ENCODE measurements at places on chromosomes 1 and 21.

DNA sequence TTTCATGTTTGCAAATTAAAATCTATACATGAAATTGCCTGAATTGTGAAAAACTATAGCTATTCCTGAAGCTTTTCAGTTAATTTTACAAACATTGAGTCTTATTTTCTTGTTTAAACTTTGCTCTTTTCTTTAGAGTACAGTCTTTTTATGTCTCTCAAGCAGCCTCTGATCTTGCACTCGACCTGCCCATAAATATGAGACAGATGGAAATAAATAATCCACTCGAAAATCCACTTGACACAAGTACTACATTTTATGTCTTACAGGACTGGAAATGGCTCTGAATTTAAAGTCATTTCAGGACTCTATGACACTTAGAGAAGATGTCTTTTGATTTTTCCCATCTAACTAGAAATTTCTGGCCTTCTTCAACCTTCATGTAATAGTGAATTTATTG lies 283.8 kb downstream of the USP25 start:
- no peak for DNase-seq

- DNase-seq, result peak; percentile 44
Measured at GRCh38 chr1:63746129-63746864, 27.5 kb upstream of the ROR1 start.

GRCh38 chr1:3170561-3171453 lies 101.8 kb downstream of the PRDM16 start:
- no peak for DNase-seq

GRCh38 chr1:43463479-43463878 lies 9.7 kb upstream of the HYI start:
- DNase-seq, result no peak

DNA sequence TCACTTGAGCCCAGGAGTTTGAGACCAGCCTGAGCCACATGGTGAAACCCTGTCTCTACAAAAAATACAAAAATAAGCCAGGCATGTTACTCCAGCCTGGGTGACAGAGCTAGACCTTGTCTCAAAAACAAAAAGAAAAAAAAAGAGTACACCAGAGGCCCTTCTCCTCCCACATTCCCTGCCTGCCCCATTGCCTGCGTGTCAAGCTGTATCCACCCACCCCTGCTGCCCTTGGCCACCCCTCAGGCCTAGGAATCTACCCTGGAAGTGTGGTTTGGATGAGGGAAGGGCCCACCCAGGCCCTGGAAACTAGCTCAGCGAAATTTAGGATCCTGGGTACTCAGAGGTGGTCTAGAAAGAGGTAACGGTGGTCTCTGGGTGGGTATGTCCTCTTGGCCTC lies 25.7 kb upstream of the WASF2 start:
- DNase-seq, result no peak

DNA sequence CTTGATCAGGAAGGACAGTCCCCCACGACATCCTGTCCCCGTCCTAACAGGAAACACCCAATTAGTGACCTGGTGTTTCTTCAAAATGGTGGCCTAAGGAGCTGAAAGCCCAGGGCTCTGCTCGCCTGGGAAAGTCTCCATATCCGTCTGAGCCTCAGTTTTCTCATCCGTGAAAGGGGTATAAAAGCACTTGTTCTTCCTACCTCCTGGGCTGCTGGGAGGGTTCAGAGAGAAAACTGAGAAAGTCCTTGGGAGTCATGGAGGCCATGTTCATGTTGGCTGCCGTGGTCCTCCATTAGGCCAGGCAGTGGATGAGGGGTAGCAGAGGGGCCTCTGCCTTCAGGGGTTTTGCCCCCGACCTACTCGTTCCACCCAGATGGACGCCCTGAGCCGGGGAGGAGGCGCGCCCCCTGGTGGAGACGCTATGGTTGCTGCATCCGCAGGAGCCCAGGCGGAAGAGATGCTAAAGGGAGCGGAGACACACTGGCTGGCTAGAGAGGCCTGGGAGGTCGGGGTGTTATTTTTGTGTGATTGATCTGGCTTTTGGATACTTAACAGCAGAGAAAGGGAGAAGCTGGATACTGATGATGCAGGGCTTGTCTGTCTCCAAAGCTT lies 113.5 kb downstream of the PRDM2 start:
- no peak for DNase-seq

DNA sequence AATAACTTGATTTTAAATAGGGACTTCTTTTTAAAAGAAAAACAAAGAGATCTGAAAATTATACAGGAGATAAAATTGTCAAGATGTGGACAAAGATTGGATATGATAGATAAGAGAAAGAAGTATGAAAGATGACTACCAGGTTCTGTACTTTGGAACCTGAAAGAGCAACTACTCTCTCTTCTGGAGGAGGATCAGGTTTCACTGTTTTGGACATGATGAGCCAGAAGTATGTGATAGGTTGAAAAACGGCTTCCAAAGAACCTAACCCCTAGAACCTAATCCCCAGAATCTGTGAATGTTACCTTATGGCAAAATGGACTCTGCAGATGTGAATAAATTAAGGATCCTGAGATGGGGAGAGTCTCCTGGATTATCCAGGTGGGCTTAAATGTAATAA lies 26.2 kb downstream of the RSBN1 start:
- no peak for DNase-seq

GRCh38 chr21:42617486-42617885 lies 35.9 kb upstream of the PDE9A start:
- no peak for DNase-seq

DNA sequence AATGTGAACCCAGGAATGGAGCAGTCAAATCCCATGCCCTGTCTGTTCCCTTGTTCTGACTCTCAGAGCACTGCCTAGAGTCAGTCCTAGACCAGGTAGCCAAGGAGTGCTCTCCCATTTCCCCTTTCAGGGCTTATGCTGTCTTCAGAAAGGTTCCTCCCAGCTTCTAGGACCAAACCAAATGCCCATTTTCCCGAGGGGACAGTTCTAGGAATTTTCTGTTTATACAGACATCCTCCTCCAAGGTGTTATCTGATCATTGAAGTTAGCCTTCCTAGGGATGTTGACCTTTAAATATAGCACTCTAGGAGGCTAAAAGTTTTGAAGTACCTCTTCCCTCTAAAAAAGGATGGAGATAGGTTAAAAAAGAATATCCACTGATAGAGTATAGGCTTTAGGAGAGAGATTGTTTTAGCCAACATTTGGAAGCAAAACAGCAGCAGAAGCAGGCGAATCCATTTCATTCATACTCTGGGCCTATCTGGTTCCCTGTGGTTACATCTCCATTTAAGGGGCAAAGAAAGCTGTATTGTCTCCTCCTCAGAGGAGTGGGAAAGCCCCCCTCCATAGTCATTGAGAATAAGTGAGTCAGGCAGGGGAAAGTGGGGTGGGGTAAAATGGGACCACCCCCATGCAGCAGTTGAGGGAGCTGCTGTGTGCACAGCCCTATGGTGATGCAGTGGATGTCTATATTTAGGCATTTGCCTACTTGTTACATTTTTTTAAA lies 126.5 kb downstream of the SPATA46 start:
- DNase-seq, result no peak

DNA sequence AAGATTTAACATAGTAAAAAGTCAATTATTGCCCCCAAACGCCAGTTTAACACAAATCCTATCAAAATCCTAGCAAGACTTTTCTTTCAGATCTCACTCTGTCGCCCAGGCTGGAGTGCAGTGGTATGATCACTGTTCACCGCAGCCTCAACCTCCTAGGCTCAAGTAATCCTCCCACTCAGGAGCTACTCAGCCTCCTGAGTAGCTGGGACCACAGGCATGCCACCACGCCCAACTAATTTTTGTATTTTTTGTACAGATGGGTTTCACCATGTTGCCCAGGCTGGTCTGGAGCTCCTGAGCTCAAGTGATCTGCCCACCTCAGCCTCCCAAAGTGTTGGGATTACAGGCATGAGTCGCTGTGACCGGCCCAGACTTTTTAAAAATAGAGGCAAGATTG lies 4.8 kb downstream of the SNIP1 start:
- no peak for DNase-seq

GRCh38 chr1:190328871-190329270 lies 148.8 kb downstream of the BRINP3 start:
- DNase-seq, result no peak

GRCh38 chr1:22830757-22831340 lies 120.2 kb downstream of the EPHB2 start:
- no peak for DNase-seq

All from astrocyte of the cerebellum (primary cell).